Transverse colon (tissue), 4 donors: ENCODE measurements at places on chromosomes 5 and 9. TPM values are rescaled to one million over a fixed set of nuclear protein-coding genes. Genes with fewer than 3 reads are reported as not detected.

GRCh38 chr5:115898656-115899055 lies 56.9 kb downstream of the AP3S1 start:
- DNase-seq = no peak
- no peaks in the 10 kb centered on the region for H3K27me3 ChIP-seq
- no peak overlapping the region for H3K4me3 ChIP-seq
- H3K4me1 ChIP-seq = no peaks in the 10 kb centered on the region
- no peak overlapping the region for H3K27ac ChIP-seq

Gene CSF2
- not detected for total RNA-seq

DNA sequence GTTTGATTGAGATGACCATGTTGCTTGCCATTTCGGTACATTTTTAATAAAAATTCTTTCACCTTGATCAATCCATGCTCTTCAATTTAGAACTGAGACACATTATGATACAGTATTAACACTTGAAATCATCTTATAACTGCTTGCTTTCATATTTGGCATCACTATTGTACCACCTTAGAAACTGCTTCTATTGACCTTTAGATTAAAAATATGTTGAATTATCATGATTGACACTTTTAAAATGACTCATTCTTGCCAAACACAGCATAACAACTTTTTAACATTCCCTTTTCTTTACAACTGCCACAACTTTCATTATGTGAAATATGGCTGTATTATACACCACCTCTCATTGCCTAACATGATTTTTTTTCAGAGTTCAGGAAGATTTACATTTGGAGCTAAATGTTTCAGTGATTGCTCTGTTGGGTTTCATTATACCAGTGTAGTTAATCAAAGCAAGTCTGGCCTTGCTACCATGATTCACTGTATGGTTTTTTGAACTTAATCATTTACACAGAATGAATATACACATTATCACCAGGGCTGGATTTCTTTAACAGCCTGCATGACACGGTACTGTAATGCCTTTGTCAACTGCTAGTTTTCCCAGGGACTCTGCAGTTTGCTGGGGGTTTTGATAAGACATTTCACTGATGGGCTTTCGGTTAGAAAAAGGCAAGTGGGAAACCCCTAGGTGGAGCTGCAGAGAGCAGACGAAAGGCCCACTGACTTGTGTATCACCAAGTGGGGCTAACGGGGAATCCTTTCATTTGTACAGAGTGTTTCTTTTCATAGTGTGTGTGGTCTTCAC lies 93.6 kb upstream of the TLE4 start:
- no peaks in the 10 kb centered on the region for H3K36me3 ChIP-seq
- H3K4me1 ChIP-seq = no peaks in the 10 kb centered on the region
- no peak overlapping the region for H3K27ac ChIP-seq
- peak; percentile 17 for DNase-seq
- H3K4me3 ChIP-seq = no peak overlapping the region

Gene ECPAS
- total RNA-seq = 74.6 TPM

DNA sequence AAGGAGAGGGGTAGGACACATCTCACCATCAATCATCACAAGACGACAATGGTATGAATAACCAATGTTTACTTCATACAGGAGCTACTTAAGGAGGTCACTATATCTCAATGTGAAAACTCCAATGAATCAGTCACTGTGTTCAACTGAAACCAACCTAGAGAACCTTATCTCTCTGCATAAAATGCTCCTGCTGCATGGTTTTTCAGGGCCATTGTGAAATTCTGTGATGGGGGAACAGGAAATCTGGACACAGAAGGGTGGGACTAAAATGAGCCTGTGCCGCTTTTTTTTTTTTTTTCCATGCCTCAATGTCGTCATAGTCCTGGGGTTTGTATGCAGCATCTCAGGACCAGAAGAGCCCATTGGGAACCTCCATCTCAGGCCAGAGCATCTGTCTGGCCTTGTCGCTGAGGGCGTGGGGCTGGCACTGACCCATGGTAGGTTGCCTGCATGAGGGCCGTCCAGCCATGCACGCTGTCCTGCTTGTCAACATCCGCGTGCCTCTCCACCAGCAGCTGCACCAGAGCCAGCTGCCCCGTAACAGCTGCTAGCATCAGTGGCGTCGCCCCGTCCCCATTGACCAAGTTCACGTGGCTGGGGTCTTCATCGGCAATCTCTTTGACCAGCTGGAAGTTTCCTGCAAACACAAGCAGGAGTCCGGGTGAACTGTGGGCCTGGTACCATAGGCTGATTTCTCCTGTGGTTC lies 12.7 kb downstream of the ANKS6 start:
- no peak overlapping the region for H3K27ac ChIP-seq
- no peaks in the 10 kb centered on the region for H3K4me1 ChIP-seq
- no peak for DNase-seq
- H3K36me3 ChIP-seq = no peaks in the 10 kb centered on the region
- no peak overlapping the region for H3K4me3 ChIP-seq

- H3K4me1 ChIP-seq = peaks cover 38% of the 10 kb centered on the region
- no peak for DNase-seq
- no peaks in the 10 kb centered on the region for H3K27me3 ChIP-seq
- H3K27ac ChIP-seq = no peak overlapping the region
These were observed 1.3 kb upstream of the AK1 start for GRCh38 chr9:127878652-127879390.

GRCh38 chr5:96743805-96744204 lies 63.9 kb downstream of the ERAP1 start:
- no peaks in the 10 kb centered on the region for H3K36me3 ChIP-seq

DNA sequence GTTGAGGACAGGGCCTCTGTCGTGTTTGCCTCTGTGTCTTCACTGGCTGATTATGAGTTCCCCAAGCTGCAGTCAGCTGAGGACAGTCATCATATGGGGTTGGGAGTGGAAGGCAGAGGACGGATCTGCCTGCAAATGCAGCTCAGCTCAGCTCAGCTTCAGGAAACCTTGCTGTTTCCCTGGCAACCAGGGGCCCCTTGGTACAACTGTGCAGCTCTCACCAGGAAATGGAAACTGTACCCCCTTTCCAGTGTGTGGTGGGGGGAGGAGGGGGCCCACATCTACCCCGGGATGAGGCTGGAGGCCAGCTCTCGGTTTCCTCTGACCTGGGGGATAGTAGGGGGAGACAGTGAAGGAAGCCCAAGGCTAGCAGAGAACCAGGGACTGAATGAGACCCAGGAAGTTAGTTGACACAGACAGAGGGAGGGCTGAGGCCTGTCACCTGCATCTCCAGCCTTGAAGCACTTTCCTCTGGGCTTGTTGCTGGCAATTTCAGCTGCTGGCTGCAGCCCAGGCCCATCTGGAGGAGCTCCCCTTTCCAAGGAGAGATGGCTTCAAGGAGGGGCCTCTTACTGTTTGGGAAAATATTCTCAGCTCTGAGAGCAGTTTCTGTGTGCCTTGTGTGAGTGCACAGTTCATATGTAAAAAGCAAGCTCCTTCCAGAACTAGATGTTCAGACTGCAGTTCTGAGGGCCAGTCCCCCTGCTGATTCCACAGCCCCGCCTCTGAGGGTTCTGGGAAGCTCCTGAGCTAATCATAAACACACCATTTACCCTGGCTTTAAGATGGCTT lies 6.9 kb downstream of the ANXA6 start:
- no peak overlapping the region for H3K4me3 ChIP-seq
- DNase-seq = peak; percentile 61
- H3K4me1 ChIP-seq = peaks cover 39% of the 10 kb centered on the region
- H3K27ac ChIP-seq = peak overlapping the region; percentile 89
- H3K27me3 ChIP-seq = no peaks in the 10 kb centered on the region
- no peaks in the 10 kb centered on the region for H3K36me3 ChIP-seq

GRCh38 chr9:132753593-132753880 lies 83.3 kb downstream of the GTF3C4 start:
- DNase-seq = no peak
- H3K4me1 ChIP-seq = peaks cover 3% of the 10 kb centered on the region
- no peak overlapping the region for H3K4me3 ChIP-seq
- H3K36me3 ChIP-seq = no peaks in the 10 kb centered on the region
- H3K27ac ChIP-seq = no peak overlapping the region

- H3K4me1 ChIP-seq = peaks cover 14% of the 10 kb centered on the region
- no peak for DNase-seq
- no peaks in the 10 kb centered on the region for H3K36me3 ChIP-seq
- H3K4me3 ChIP-seq = no peak overlapping the region
- no peak overlapping the region for H3K27ac ChIP-seq
These were observed 30.0 kb downstream of the ADRB2 start for GRCh38 chr5:148856424-148856823.
